GM12878 (cell line): ENCODE measurements at places on chromosomes 12 and 14.
A peak's percentile ranks its signal among the peaks of the same experiment; 100 is the strongest.

DNA sequence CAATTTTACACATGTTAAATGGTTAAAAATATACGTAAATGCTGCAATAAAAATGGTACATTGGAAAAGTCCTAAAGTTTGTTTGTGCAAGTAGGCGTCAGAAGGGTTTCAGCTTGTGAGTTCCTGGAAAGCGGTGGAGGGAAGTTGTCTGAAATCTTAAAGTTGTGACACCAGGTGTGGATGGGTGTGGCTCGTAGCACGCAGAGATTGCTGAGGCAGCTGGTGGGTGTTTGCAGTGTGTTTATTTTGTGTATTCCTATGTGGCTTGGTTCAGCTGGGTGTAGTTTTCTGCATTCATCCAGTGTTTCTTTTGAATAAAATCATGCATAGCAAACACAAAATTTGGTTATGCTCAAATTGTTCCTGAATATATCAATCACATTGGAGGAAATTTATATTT lies 136.8 kb upstream of the TBX3 start:
- no peak overlapping the region for H3K4me3 ChIP-seq
- H3K27me3 ChIP-seq: no peaks in the 10 kb centered on the region
- no peaks in the 10 kb centered on the region for H3K4me1 ChIP-seq
- H3K27ac ChIP-seq: no peak overlapping the region
- no peak for DNase-seq

DNA sequence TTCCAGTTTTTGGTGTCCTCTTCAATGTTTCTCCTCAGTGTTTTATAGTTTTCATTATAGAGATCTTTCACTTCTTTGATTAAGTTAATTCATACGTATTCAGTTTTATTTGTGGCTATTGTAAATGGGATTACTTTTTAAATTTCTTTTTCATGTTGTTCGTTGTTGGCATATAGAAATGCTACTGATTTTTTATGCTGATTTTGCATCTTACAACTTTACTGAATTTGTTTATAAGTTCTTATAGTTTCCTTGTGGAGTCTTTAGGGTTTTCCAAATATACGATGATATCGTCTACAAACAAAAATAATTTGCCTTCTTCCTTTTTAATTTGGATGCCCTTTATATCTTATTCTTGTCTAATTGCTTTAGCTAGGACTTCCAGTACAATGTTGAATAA lies 9.7 kb upstream of the SDR9C7 start:
- peaks cover 6% of the 10 kb centered on the region; the same call in 1 of the 2 replicates for H3K4me1 ChIP-seq
- no peak overlapping the region for H3K4me3 ChIP-seq
- DNase-seq: no peak
- no peak overlapping the region for H3K27ac ChIP-seq
- H3K27me3 ChIP-seq: no peaks in the 10 kb centered on the region

GRCh38 chr12:109695416-109695815 lies 18.2 kb upstream of the FAM222A start:
- H3K4me1 ChIP-seq: no peaks in the 10 kb centered on the region
- no peak overlapping the region for H3K27ac ChIP-seq
- no peaks in the 10 kb centered on the region for H3K36me3 ChIP-seq
- no peaks in the 10 kb centered on the region; the same call in 1 of the 2 replicates for H3K27me3 ChIP-seq
- no peak for DNase-seq
- no peak overlapping the region for H3K4me3 ChIP-seq

GRCh38 chr12:52659951-52660350 lies 7.9 kb upstream of the KRT2 start:
- H3K27ac ChIP-seq: no peak overlapping the region
- no peaks in the 10 kb centered on the region for H3K36me3 ChIP-seq
- DNase-seq: no peak
- no peaks in the 10 kb centered on the region for H3K4me1 ChIP-seq

- no peaks in the 10 kb centered on the region for H3K27me3 ChIP-seq
- peaks cover 16% of the 10 kb centered on the region for H3K4me1 ChIP-seq
- DNase-seq: no peak
- H3K4me3 ChIP-seq: no peak overlapping the region
Measured at GRCh38 chr12:64968989-64969819, 144.8 kb downstream of the TBC1D30 start.

DNA sequence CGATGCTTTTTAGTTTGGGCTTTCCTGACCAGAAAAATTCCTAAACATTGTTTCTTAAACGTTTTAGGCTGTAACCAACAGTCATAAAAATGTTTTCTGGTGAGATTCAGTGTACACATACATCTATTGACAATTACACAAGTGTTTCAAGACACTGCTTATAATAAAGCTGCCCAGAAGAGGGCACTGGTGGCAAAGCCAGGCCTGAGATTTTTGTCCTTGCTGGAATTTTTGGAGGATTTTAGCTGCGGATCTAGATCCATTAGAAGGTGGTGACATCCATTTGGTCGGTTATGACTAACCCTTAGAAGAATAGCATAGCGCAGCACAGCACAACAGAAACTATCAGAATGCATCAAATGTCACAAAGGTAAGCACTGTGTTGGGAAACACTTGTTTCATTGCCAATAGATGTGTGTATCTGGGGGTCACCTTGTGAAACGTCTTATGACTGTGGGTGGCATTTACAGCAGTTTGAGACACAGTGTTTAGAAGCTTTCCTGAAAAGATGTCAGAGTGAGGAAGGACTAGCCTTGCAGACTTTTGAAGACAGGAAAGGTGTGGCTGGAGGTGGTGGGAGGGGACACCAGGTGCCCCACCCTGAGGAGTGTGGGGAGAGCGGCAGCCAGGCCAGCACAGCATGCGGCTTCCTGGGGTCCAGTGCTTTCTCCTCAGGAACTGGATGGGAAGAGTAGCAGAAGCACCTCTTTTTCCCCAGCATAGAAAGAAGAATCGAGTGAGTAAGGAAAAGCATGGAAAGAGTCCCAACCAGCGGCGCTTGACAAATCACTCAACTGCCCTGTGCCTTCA lies 54.7 kb upstream of the FKBP4 start:
- peaks cover 2% of the 10 kb centered on the region for H3K27me3 ChIP-seq
- H3K4me1 ChIP-seq: no peaks in the 10 kb centered on the region
- H3K4me3 ChIP-seq: no peak overlapping the region
- H3K27ac ChIP-seq: no peak overlapping the region

- H3K27ac ChIP-seq: no peak overlapping the region
- H3K4me1 ChIP-seq: no peaks in the 10 kb centered on the region
- DNase-seq: no peak
- H3K4me3 ChIP-seq: no peak overlapping the region
- no peaks in the 10 kb centered on the region for H3K36me3 ChIP-seq
Measured at GRCh38 chr14:43539210-43539609, 967.9 kb downstream of the FSCB start.

DNA sequence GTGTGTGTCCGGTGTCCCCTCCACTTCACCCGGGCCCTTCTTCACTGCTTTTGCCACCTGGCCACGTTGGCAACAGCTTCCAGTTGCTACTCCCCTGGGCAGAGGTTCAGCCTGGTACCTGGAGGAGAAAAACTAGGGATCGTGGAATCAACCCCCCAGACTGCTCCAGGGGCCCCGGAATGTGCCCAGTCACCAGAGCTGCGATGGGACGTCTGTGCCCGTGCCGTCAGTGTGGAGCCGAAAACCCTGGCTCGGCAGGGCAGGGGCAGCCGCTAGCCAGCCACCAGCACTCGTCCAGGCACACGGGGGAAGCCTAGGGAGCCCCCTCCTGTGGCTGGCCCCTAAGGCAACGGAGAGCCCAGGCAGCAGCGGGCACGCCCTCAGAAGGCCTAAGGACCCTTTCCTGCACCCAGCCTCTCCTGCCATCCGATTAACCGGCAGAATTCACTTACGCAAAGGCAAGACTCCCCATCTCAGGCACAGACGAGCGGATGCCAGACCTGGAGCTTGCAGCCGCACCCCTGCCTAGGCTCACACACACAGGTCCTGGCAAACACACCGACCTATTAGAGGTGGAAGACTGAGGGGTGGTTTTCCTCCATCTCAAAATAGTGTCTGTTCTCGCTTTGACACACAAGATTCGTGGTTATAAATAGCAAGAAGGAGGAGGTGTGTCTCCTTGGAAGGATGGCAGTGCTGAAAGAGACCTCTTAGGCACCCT lies 62.6 kb downstream of the FBXL14 start:
- peak overlapping the region; percentile 50; the same call in 1 of the 2 replicates for H3K27ac ChIP-seq
- H3K36me3 ChIP-seq: no peaks in the 10 kb centered on the region
- peaks cover 37% of the 10 kb centered on the region for H3K4me1 ChIP-seq
- H3K4me3 ChIP-seq: peak overlapping the region; percentile 66

DNA sequence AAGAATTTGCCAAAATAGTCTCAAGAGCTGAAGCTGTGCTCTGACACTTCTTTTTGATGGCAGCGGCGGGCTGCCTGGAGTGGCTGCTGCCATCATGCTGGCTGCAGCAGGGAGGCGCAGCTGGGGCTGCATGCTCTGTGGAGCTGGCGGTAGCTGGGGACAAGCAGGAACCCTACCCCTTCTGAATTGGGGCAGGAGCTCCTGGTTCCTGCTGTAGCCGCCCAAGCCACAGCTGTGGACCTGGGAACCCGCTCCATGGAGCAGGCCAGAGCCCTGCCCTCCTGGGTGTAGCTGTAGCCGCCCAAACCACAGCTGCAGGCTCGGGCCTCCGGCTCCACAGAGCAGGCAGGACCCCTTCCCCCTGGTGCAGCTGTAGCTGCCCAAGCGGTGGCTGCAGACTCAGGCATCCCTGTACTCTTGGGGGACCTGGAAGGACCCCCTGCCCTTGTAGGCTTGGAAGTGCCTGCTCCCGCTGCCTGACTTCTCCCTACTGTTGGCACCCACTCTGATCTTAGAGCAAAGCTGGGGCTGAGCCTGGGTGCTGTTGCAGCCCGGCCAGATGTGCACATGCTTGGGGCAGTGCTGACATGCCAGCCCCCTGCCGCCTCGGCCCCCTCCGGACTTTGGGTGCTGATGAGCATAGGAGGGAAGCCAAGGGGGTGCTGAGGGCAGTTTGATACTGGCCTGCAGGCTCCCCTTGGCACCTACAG lies 33.3 kb downstream of the APAF1 start:
- H3K27ac ChIP-seq: no peak overlapping the region
- no peaks in the 10 kb centered on the region for H3K27me3 ChIP-seq
- DNase-seq: no peak
- peaks cover 8% of the 10 kb centered on the region for H3K36me3 ChIP-seq
- no peaks in the 10 kb centered on the region for H3K4me1 ChIP-seq

- peak; percentile 75 for DNase-seq
- no peak overlapping the region for H3K4me3 ChIP-seq
- H3K27ac ChIP-seq: peak overlapping the region; percentile 64
- H3K4me1 ChIP-seq: peaks cover 28% of the 10 kb centered on the region
- no peaks in the 10 kb centered on the region for H3K27me3 ChIP-seq
Measured at GRCh38 chr14:76186308-76187027, 34.7 kb downstream of the GPATCH2L start.
